Activated naive CD4-positive, alpha-beta T cell treated with Interleukin-2 at 50 U/mL for 16 hours (primary cell): ENCODE measurements at places on chromosomes 16 and 17.

DNA sequence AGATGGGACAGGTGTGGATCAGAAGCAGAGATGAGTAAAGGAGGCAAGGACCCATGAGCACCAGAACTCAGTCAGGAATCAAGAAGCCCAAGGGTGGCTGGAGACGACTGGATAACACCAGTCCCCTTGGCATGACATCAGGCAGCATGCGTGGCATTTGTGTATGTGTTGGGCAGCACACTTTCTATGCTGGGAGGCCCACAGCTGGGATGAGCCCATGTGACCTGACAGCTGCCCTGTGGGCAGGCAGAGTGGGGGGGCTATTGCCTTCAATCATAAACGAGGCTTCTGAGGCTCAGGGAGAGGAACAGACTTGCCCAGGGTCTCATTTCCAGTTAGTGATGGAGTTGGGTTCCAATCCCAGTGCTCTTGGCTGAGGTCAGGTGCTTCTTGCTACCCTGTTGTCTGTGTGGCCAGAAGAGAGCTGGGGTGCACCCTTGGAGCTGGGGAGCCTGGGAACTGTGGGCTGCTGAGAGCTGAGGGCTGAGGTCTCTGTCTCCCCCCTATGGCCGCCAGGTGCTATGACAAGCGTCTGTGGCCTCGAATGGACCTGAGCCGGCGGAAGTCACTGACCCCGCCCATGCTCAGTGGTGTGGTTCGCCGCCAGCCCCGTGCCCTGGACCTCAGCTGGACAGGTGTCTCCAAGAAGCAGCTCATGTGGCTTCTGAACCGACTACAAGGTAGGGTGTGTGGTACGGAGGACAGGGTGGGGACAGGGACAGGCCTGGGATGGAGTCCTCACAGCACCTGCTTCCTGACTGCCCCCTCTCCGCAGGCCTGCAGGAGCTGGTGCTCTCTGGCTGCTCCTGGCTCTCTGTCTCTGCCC lies 7.1 kb upstream of the ORAI3 start:
- peak; percentile 71 for DNase-seq

DNA sequence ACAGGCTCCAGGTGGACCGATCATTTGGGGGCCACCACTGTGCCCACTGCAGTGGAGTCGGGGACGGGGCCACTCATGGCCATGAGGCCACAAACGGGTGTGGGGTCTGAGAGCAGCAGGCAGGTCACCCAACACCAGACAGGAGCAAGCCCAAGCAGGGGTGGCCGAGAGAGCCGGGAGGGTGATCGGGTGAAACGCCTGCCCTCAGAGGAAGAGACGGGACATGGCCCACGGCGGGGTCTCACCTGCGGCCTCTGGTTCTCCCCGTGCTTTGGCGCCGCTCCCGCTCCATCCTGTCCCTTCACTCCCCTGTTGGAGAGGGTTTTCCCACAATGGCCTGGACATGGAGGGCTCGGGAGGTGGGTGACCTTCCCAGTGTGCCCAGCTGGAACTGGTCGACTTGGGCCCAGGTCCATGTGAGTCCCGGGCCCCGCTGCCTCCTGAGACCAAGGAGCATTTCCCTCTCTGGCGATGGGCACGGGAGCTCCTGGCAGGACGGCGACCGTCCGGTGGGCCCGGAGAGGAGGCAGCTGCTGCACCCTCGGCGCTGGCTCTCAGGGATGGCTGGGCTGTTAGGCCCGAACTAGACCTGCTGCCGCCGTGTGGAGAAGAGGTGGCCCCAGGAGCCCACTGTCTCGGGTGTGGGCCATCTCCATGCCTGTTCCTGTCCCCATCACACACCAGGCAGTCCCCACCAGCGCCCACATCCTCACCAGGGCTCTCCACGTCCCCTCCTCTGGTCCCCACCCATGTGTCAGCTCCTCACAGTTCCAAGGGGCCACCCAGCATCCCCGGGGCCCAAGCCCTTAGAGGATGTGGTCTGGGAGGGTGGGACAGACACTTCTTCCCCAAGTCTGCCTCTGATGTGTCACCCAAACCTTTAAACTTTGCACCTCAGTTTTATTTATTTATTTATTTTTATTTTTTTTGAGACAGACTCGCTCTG lies 13.4 kb upstream of the BAHCC1 start:
- no peak for DNase-seq

GRCh38 chr17:82871056-82871775 lies 31.4 kb upstream of the ZNF750 start:
- no peak for DNase-seq

DNA sequence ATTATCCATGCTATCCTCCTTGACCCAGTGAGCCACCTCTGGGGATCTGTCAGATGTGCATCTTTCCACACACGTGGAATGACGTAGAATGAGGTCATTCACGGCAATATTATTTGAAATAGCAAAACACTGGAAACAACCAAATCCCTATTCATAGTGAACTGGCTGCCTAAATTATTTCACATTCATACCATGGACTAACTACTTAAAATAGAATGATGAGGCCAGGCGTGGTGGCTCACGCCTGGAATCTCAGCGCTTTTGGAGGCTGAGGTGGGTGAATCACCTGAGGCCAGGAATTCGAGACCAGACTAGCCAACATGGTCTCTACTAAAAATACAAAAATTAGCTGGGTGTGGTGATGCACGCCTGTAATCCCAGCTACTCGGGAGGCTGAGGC lies 75.5 kb downstream of the RAP1GAP2 start:
- no peak for DNase-seq

- peak; percentile 6 for DNase-seq
These were observed 43.2 kb downstream of the RPH3AL start for GRCh38 chr17:309361-309888.

GRCh38 chr17:72294487-72294893 lies 173.7 kb downstream of the SOX9 start:
- DNase-seq, result no peak

GRCh38 chr17:75645889-75646637 lies 12.8 kb downstream of the SMIM5 start:
- no peak for DNase-seq

- DNase-seq, result no peak
These were observed 27.0 kb downstream of the AXIN1 start for GRCh38 chr16:325375-326145.
